ENCODE measurements at places on chromosomes 7 and 10. TPM values are rescaled to one million over a fixed set of nuclear protein-coding genes. Genes with fewer than 3 reads are reported as not detected.

DNA sequence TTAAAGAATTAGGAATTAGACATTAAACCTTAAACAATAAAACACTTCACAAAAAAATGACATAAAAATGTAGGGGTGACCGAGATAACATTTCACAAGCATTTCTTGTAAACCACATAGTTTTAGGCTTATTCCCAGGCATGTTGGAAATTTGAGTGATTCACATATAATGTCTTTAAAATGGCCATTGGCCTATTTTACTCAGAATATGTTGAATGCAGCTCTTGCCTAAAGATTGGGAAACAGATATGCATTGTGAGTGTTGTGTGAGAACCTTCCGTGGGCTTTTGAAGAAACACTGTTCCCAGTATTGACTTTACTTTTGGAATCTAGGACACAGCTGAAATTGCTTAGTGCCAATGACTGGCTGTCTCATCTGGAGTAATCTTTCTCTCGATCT is 79.6 kb downstream of the ARL5B start:
- H3K4me1 ChIP-seq = no peaks in the 10 kb centered on the region
- no peaks in the 10 kb centered on the region for H3K27me3 ChIP-seq
- H3K36me3 ChIP-seq = no peaks in the 10 kb centered on the region
- no peak overlapping the region for H3K27ac ChIP-seq

- H3K27me3 ChIP-seq = no peaks in the 10 kb centered on the region
- no peak overlapping the region for H3K27ac ChIP-seq
- no peak overlapping the region for H3K4me3 ChIP-seq
Measured at GRCh38 chr7:2269991-2270460, 28.0 kb downstream of the NUDT1 start.

Gene CPN1
- polyA plus RNA-seq = not detected

DNA sequence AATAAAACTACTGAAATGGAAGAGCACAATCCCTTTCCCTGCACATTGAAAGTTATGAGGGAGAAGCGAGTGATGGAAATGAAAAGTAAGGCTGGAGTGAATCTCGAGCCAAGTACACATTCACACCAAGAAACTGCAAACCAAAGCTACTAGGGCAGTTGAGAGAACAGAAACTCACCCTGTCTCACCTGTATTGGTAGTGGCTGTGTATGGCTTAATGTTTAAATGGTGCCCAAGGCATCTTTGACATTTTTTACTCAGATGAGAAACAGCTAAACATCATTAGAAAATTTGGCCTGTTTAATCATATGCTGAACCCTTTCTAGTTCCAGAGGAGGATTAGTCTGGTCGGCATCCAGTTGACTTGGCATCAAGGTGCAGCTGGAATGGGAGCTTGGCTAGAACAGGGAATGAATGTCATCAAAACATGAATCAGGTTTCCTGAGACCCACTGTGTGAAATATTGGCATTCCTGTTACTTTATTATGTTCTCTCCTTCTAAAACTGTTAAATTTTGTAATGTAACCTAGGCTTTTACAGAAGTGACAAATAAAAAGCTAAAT is 840.8 kb downstream of the GRM8 start:
- no peaks in the 10 kb centered on the region for H3K27me3 ChIP-seq
- H3K36me3 ChIP-seq = no peaks in the 10 kb centered on the region
- no peak for DNase-seq

GRCh38 chr7:75621124-75621523 is 117.6 kb downstream of the HIP1 start:
- no peaks in the 10 kb centered on the region for H3K36me3 ChIP-seq
- no peak overlapping the region for H3K27ac ChIP-seq
- H3K4me3 ChIP-seq = no peak overlapping the region
- DNase-seq = no peak
- H3K27me3 ChIP-seq = no peaks in the 10 kb centered on the region
- no peaks in the 10 kb centered on the region for H3K4me1 ChIP-seq

- H3K27me3 ChIP-seq = no peaks in the 10 kb centered on the region
- peaks cover 4% of the 10 kb centered on the region for H3K4me1 ChIP-seq
- no peaks in the 10 kb centered on the region for H3K36me3 ChIP-seq
- no peak for DNase-seq
Measured at GRCh38 chr10:51640120-51640819, 59.1 kb downstream of the CSTF2T start.

Gene STAG3
- polyA plus RNA-seq = 0.99 TPM

DNA sequence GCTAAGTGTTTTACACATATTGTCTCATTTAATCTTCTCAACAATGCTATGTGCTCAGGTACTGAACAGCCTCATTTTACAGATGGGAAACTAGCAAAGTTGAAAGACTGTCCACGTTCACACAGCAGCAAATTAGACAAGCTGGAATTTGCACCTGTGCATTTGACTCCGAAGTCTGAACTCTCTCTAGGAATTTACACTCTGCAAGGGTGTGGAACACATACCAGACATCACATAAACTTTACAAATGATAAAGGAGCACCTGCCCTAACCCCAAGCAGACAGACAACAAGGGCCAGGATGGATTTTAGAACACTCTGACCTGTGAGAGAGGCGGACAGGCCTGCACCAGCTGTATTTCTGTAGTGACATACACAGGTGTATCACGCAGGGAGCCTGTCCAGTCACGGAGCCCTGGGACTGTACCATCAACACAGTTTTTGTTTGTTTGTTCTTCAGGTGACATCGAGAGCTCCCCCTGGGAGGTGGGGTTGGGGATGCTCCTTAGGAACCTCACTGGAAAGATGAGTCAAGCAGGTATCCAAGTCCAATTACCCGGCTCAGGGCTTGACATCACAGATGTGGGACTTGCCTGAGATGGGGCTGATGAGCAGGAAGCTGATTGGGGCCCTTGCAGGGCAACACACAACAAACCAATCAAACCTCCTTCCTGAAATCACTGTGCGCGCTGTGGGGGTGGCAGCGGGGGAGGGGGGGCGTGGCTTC is 31.0 kb downstream of the MKI67 start:
- no peak overlapping the region for H3K4me3 ChIP-seq
- no peak for DNase-seq
- H3K27me3 ChIP-seq = no peaks in the 10 kb centered on the region
- no peaks in the 10 kb centered on the region for H3K4me1 ChIP-seq
- no peak overlapping the region for H3K27ac ChIP-seq
- H3K36me3 ChIP-seq = no peaks in the 10 kb centered on the region

Gene SGCE
- polyA plus RNA-seq = 9.8 TPM

DNA sequence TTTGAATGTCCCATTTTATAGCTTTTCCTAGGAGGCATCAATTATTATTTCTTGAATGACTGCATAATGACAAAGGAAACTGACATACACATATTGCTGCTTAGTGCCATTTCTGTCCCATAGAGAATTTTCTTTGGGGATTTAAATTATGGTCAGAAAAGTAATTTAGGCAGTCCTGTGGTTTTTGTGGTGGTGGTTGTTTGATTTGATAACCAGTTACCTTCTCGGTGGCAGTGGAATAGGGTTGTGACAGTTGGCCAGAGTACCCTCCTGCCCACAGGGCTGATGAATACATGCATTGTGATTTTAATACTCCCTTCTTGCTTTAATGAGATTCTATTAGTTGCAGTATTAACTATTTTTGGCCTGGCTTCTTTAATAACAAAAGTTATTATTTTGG is 6.6 kb upstream of the SGCE start:
- no peaks in the 10 kb centered on the region for H3K36me3 ChIP-seq
- H3K4me1 ChIP-seq = no peaks in the 10 kb centered on the region
- no peak overlapping the region for H3K4me3 ChIP-seq
- no peaks in the 10 kb centered on the region for H3K27me3 ChIP-seq
- no peak for DNase-seq

Gene CTTNBP2
- 4.8 TPM for polyA plus RNA-seq

Gene OR6V1
- not detected for polyA plus RNA-seq

DNA sequence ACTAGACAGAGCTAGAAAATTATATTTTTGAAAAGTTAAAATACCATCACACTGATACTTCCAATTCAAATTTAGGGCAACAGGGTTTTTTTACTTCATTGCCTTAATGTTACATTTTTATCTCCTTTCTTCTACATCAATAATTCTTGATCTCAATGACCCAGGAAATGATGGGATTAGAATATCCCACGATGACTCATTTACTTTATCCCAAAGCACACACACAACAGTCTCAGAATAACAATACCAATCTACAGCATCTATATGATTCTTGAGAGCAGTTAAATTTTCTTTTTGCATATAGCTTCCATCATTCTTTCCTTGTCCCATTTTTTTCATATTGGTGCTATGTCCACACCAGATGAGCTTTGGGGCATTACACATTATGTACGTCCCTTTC is 98.4 kb upstream of the EEPD1 start:
- H3K27me3 ChIP-seq = no peaks in the 10 kb centered on the region
- H3K4me1 ChIP-seq = no peaks in the 10 kb centered on the region
- H3K36me3 ChIP-seq = no peaks in the 10 kb centered on the region
- no peak for DNase-seq
- no peak overlapping the region for H3K27ac ChIP-seq

DNA sequence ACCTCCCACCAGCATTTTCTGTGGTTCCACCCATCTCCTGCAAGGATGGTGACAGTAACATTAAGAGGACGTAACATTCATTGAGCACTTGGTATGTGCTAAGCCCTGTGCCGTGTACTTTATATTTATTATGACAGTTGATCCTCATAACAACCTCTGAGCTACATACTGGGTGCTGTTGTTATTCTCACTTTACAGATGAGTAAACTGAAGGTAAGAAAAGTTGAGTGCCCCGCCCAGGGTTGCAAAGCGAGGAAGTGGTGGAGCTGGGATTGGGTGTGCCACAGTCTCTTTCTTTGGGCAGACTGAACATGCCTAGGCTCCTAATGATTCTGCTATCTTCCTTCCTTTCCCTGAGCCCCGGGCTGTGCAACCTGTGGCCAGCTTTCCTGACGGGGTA is 107.4 kb downstream of the SH3PXD2A start:
- DNase-seq = no peak
- H3K27me3 ChIP-seq = no peaks in the 10 kb centered on the region
- no peaks in the 10 kb centered on the region for H3K4me1 ChIP-seq
- no peak overlapping the region for H3K4me3 ChIP-seq
- H3K27ac ChIP-seq = no peak overlapping the region
- no peaks in the 10 kb centered on the region for H3K36me3 ChIP-seq

Gene ACBD7
- not detected for polyA plus RNA-seq

DNA sequence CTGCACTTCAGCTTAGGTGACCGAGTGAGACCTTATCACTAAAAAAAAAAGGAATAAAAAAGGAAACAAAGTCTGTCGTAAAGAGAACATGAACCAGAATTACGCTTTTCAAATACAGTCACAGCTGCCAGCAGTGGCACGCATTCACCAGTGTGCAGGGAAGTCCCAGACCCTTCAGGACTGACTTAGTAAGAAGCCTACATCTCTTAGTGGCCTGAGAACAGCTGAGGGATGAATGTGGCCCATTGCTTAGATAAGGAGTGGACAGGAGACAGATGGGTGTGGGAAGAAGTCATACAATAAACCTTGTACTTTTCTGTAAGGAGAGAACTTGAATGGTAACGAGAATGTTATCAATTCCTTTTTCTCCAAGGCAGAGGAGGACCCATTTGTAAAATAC is 178.5 kb downstream of the JCAD start:
- no peak for DNase-seq
- H3K4me1 ChIP-seq = no peaks in the 10 kb centered on the region

DNA sequence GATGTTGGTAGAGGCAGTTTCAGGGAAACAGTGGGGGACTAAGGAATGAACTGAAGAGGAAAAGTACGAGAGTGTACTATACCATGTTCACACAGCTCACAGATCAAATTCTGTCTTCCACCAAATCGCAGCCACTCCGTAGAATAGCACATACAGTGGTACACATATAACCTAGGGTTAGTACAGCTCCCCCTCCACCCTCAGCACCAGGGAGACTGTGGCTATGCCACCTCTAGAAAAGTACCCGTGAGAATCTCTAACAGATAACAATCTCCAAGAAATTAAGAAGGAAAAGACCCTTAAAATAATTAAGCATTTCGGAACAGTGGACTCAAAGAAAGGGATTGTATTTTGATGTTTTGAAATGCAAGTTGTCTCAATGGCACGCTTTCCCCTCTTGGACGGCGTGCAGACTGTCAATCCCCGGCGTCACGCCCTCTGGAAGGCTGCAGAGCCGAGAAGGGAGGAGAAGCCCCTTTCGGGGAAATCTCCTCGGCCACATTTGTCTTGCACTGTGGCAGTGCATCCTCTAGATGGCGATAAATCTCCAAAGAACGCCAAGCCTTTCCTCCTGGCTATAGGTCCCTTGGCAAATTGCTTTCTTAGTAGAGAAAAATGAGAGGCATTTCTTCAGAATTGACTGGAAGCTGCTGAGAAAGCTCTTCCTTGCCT is 345.0 kb downstream of the REEP3 start:
- peaks cover 4% of the 10 kb centered on the region for H3K4me1 ChIP-seq
- H3K36me3 ChIP-seq = no peaks in the 10 kb centered on the region
- peaks cover 2% of the 10 kb centered on the region for H3K27me3 ChIP-seq

GRCh38 chr10:12707461-12708185 is 293.9 kb downstream of the CCDC3 start:
- H3K27ac ChIP-seq = peak overlapping the region; percentile 66
- H3K27me3 ChIP-seq = no peaks in the 10 kb centered on the region
- no peak for DNase-seq
- no peaks in the 10 kb centered on the region for H3K36me3 ChIP-seq
- H3K4me3 ChIP-seq = no peak overlapping the region

- no peak overlapping the region for H3K4me3 ChIP-seq
- H3K27ac ChIP-seq = no peak overlapping the region
- H3K36me3 ChIP-seq = no peaks in the 10 kb centered on the region
- peaks cover 15% of the 10 kb centered on the region for H3K4me1 ChIP-seq
Measured at GRCh38 chr10:74025380-74025978, 27.6 kb downstream of the VCL start.

GRCh38 chr7:26437003-26437532 is 145.4 kb downstream of the SNX10 start:
- no peaks in the 10 kb centered on the region for H3K36me3 ChIP-seq
- no peak for DNase-seq
- no peak overlapping the region for H3K4me3 ChIP-seq
- H3K4me1 ChIP-seq = peaks cover 6% of the 10 kb centered on the region
- no peaks in the 10 kb centered on the region for H3K27me3 ChIP-seq

DNA sequence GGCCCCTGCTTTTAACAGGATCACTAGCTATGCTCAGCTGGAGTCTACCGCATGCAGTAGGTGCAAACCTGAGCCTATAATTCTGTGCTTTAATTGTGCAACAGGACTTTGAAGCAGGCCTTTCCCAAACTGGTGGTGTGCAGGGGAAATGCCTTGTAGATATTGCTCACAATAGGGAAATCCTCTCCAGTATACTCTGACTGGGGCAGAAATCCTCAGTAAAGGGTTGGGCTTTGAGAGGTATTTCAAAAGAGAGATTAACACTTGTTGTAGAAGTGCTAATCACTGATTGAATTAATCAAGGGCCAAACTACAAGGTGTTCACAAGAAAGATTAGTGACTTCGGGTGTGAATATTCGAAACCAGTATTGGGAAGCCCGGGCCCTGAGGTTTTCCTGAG is 58.5 kb upstream of the EXOC6 start:
- H3K27ac ChIP-seq = no peak overlapping the region
- H3K36me3 ChIP-seq = no peaks in the 10 kb centered on the region
- H3K27me3 ChIP-seq = no peaks in the 10 kb centered on the region
